GM23248 (cell line): ENCODE measurements at places on chromosomes 6 and 20.

- no peaks in the 10 kb centered on the region for H3K36me3 ChIP-seq
- H3K4me1 ChIP-seq = peaks cover 18% of the 10 kb centered on the region
- H3K4me3 ChIP-seq = no peak overlapping the region
- no peak for DNase-seq
- H3K27ac ChIP-seq = no peak overlapping the region
Observed at GRCh38 chr6:107818272-107818671, 5.8 kb downstream of the SCML4 start.

DNA sequence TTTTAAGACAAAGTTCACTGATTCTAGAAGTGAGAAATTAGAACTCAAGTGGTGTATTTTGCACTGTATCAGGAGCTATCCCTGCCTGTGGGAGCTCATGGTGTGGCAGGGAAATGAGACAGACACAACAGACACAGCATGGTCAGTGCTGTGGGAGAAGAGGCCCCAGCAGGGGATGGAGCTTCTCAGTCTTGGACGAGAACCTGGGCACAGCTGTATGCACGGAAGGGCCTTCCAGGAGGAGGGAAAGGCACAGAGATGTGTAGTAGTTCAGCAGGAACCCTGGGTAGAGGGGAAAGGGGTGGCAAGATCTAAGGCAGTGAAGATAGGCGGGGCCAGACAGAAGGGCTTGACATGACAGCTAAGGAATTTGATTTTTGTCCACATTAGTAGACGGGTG is 48.8 kb upstream of the KIF25 start:
- H3K4me3 ChIP-seq = no peak overlapping the region
- H3K27me3 ChIP-seq = no peaks in the 10 kb centered on the region
- DNase-seq = no peak
- H3K4me1 ChIP-seq = no peaks in the 10 kb centered on the region
- H3K36me3 ChIP-seq = peaks cover 12% of the 10 kb centered on the region; the same call in 1 of the 2 replicates
- no peak overlapping the region for H3K27ac ChIP-seq

DNA sequence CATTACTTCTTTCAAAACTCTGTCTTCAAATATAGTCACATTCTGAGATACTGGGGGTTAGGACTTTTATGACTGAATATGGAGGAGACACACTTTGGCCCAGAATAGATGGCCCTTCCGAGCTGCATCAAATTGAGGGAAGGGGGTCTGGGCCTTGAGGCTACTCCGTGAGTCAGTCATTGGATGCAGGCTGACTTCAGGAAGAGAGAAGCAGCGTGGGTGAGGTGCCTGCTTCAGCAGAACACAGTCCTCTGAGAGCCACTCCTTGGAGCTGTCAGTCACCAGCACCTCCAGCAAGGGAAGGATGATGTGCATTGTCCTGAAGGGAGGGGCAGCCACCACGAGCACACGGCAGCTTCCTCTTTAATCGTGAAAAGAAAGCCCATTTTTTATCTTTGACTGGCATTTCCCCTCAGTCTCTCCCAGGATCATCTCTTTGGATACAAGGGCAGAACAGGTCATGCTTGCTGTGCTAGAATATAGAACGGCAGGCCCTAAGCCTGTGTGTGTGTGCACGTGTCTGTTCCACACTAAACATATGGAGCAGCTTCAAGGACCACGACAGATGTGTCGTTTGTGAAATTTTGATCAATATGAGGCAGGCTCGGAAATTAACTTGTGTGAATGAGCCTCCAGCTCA is 721.6 kb downstream of the KIF16B start:
- no peaks in the 10 kb centered on the region for H3K4me1 ChIP-seq
- no peak overlapping the region for H3K4me3 ChIP-seq
- no peaks in the 10 kb centered on the region for H3K36me3 ChIP-seq
- H3K27me3 ChIP-seq = no peaks in the 10 kb centered on the region
- no peak overlapping the region for H3K27ac ChIP-seq

- H3K4me1 ChIP-seq = no peaks in the 10 kb centered on the region
- H3K27me3 ChIP-seq = peaks cover 25% of the 10 kb centered on the region
- DNase-seq = peak; percentile 34
- H3K4me3 ChIP-seq = no peak overlapping the region
- no peak overlapping the region for H3K27ac ChIP-seq
- H3K36me3 ChIP-seq = no peaks in the 10 kb centered on the region
Observed at GRCh38 chr20:46905364-46906125, 10.9 kb downstream of the EYA2 start.

GRCh38 chr20:25626779-25627178 is 3.0 kb upstream of the NANP start:
- peaks cover 4% of the 10 kb centered on the region for H3K4me1 ChIP-seq
- no peak overlapping the region for H3K4me3 ChIP-seq
- no peak for DNase-seq
- no peaks in the 10 kb centered on the region for H3K36me3 ChIP-seq
- no peak overlapping the region for H3K27ac ChIP-seq

GRCh38 chr20:10679269-10679668 is 5.5 kb upstream of the JAG1 start:
- no peak overlapping the region for H3K4me3 ChIP-seq
- no peaks in the 10 kb centered on the region for H3K4me1 ChIP-seq
- DNase-seq = no peak
- no peaks in the 10 kb centered on the region for H3K27me3 ChIP-seq
- no peak overlapping the region for H3K27ac ChIP-seq
- no peaks in the 10 kb centered on the region for H3K36me3 ChIP-seq

DNA sequence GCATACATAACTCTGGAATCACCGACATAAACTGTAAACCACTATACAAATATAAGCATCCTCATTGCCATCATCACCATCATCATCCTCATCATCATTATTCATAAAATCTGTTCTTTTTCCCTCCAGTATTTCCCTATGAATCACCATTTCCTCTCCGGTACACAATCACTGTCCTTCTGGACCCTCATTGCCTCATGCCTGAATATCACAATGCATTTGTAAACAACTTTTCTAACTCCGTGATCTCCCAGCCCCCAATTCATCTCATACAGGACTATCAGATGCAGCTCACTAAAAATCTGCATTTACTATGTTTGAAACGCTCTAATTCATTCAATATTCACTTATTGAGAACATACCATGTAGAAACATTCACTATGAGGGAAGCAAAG is 339.7 kb downstream of the TBC1D32 start:
- no peaks in the 10 kb centered on the region for H3K27me3 ChIP-seq
- H3K36me3 ChIP-seq = no peaks in the 10 kb centered on the region
- no peaks in the 10 kb centered on the region for H3K4me1 ChIP-seq
- H3K27ac ChIP-seq = no peak overlapping the region
- DNase-seq = peak; percentile 1

DNA sequence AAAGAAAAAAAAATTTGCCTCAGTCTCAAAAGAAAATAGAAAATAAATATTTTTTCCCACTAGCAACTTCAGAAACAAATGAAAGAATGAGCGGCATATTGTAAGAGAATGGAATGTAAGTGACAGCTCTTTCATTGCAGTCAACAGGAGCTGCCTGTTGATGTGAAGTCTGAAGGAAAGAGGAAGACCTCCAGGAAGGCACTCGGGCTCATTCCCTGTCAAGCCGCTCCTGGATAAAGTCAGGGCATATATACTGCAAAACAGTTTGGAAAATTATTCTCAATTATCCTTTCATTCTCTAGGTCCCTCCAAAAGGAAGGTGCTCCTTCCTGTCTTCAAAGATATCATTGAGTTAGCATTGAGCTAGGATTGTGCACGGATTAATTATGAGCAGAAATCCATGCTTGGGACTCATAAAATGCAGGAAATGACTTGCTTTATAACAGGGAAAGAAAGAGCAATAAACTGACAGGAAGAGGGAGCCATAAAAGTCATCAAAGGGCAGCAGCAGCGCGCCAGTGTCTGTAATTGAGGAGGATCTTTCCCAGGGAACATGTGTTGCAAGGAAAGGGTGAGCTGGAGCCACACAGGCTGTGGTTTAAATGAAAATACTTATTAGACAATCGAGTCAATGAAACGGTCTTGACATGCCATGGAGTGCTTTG is 218.2 kb downstream of the C6orf118 start:
- H3K27me3 ChIP-seq = no peaks in the 10 kb centered on the region
- DNase-seq = peak; percentile 54
- H3K27ac ChIP-seq = peak overlapping the region; percentile 16
- peak overlapping the region; percentile 1; the same call in 1 of the 2 replicates for H3K4me3 ChIP-seq
- no peaks in the 10 kb centered on the region for H3K36me3 ChIP-seq

GRCh38 chr6:125656287-125656870 is 93.1 kb upstream of the HEY2 start:
- no peak for DNase-seq
- no peaks in the 10 kb centered on the region for H3K4me1 ChIP-seq
- H3K27ac ChIP-seq = no peak overlapping the region
- H3K4me3 ChIP-seq = no peak overlapping the region

DNA sequence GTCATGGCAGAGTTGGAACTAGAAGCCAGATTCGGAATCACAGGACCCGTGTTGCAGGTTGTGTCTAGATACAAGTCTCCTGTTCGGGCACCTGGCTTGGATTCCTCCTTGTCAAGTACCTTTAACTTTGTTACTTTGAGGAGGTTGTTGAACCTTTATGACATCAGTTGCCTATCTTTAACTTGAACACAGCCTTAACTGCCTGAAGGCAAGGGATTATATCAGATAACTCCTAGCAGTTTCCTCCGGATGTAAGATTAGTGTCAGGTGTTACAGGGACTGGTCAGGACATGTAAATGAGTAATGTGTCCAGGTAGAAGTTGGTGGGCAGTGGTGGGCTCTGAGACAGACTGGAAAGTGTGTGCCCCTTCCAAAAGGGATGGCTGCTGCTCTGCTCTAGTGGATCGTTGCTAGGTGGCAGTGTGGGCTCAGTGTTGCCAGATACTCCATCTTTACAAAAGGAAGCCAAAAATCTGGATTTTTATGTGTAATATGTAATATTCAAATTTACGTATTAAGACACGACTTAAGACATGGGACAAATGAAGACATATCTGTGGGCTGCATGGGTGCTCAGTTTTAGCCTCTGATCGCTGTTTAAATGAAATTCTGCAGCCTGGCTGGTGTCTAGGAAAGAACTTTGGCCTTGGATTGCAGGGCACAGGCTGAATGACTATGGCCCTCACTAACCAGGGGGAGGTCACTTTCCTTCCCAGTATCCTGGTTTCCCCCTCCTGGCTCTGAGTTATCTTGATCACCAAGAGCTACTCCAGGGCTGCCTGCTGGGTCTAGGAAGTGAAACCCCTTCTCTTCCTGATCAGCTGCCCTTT is 27.1 kb downstream of the CHMP4B start:
- no peaks in the 10 kb centered on the region for H3K27me3 ChIP-seq
- no peak overlapping the region for H3K4me3 ChIP-seq
- H3K27ac ChIP-seq = no peak overlapping the region
- H3K36me3 ChIP-seq = no peaks in the 10 kb centered on the region; the same call in 1 of the 2 replicates
- H3K4me1 ChIP-seq = peaks cover 6% of the 10 kb centered on the region

DNA sequence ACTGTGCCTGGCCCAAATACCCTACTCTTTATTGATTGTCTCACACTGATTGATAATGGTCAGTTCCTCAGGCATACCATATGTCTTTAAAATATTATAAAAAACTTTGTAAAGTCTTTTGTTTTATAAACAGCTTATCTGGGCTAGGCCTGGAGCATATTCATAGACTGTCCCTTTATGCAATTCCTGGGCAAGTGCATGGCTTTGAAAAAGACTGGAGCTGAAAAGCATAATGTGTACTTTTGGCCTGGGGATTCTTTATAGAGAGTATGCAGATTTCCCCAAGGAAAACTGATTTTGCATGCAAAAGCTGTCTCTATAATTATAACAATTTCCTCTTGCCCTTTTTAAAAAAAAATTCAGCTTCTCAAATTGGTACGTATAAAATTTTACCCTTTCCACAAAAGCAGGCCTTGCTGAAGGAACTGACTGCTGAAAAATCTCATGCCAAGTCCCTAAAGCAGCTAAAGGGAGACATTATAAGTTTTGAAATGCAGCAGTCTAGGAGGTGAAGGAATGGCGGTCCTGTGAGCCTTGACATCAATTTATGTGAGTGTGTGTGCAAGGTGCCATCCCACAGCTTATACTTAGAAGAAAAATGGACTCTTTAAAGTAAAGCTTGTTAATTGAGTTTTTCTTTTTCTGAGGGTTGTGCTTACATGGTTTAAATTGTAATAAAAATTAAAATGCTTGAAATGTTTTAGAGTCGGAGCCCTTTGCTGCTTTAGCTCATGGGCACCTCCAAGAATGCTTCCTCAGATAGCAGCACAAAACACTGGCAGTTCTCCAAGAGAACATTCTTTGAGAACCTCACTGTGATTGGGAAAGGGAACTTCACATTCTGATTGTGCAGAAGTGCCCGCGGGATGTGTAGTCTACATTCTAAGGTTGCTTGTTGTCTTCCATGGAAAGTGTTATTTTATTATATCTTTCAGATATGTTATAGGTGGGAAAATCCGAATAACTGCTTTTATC is 43.9 kb downstream of the PLCB4 start:
- no peaks in the 10 kb centered on the region for H3K36me3 ChIP-seq
- H3K27me3 ChIP-seq = no peaks in the 10 kb centered on the region
- H3K4me3 ChIP-seq = no peak overlapping the region
- DNase-seq = peak; percentile 39
- peaks cover 9% of the 10 kb centered on the region; the same call in 1 of the 2 replicates for H3K4me1 ChIP-seq
- no peak overlapping the region for H3K27ac ChIP-seq

DNA sequence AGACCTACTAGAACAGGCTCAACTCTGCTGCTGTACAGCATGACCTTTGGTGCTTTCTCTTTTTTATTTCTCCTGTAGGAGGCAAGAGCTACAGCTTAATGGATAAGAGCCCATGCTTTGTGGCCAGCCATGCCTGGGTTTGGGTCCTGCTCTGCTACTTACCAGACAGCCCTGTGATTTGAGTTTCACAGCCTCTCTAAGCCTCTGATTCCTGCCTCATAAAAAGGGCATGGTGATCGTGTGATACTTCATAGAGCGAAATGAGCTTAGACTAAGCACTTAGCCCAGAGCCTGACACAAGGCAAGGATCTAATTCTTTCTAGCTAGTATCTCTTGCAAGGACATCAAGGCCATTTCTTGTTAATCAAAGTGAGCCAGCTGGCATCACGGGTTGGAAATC is 19.3 kb upstream of the PDE7B start:
- no peaks in the 10 kb centered on the region for H3K36me3 ChIP-seq
- DNase-seq = no peak
- no peaks in the 10 kb centered on the region for H3K27me3 ChIP-seq

GRCh38 chr20:13250251-13250650 is 29.2 kb downstream of the ISM1 start:
- peaks cover 4% of the 10 kb centered on the region; the same call in 1 of the 2 replicates for H3K27me3 ChIP-seq
- no peak overlapping the region for H3K4me3 ChIP-seq
- peaks cover 3% of the 10 kb centered on the region; the same call in 1 of the 2 replicates for H3K4me1 ChIP-seq
- no peak for DNase-seq

DNA sequence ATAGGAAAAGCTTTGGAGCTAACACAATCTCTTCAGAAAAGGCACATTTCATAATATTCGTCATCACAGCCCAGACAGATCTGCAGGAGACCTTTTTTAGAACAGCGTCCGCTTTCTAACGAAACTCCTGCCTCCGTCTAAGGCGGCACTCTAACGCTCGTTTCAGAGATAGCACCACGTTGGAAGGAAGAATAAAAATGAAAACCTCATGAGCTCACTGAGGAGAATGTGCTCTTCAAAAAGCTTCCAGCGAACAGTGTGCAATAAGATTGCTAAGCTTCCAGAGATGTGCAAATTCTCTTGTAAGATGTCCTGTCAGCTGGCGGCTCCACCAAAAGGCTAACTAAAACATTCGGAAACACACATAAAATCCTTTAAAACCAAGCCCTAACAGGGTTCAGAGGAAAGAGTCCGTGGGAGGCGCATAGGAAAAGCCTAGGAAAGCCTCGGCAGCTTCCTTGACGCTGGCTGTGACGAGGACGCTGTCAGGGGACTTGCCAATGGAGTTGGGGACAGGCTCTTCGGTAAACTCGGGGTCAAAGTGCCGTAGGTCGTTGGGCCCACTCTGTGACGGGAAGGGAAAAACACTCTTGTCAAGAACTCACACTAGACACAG is 117.6 kb upstream of the SLC2A12 start:
- H3K4me3 ChIP-seq = peak overlapping the region; percentile 99
- peak; percentile 14 for DNase-seq
- peaks cover 33% of the 10 kb centered on the region for H3K4me1 ChIP-seq
- H3K36me3 ChIP-seq = peaks cover 54% of the 10 kb centered on the region
